ENCODE measurements at places on chromosomes 2 and 18. TPM values are rescaled to one million over a fixed set of nuclear protein-coding genes. Genes with fewer than 3 reads are reported as not detected.

The POU3F3 gene
- total RNA-seq, result not detected

The PLCD4 gene
- 3.9 TPM for total RNA-seq

The IL1RL2 gene
- total RNA-seq, result 5.2 TPM

The TDRD15 gene
- total RNA-seq, result 0.10 TPM

The HMSD gene
- total RNA-seq, result not detected

The INO80D gene
- total RNA-seq, result 42.8 TPM

The NCKAP5 gene
- 7.3 TPM for total RNA-seq

The LIMS2 gene
- 112 TPM for total RNA-seq

The CMPK2 gene
- 7.5 TPM for total RNA-seq

The ZNF512 gene
- total RNA-seq, result 48.7 TPM

The RNF25 gene
- total RNA-seq, result 33.7 TPM

The CFC1 gene
- not detected for total RNA-seq

The KLHL30 gene
- 2.2 TPM for total RNA-seq

The ZBTB14 gene
- 17.2 TPM for total RNA-seq

The SLC38A11 gene
- 2.4 TPM for total RNA-seq

The VWA3B gene
- 1.7 TPM for total RNA-seq

The AFF3 gene
- 25.6 TPM for total RNA-seq

The MOCOS gene
- 38.0 TPM for total RNA-seq

The HOXD10 gene
- total RNA-seq, result 4.4 TPM

The FAM110C gene
- 21.8 TPM for total RNA-seq

The BMP10 gene
- not detected for total RNA-seq
